ENCODE measurements at places on chromosomes 1 and 21.

- no peak for DNase-seq
Observed at GRCh38 chr21:27759091-27759659, 792.3 kb upstream of the ADAMTS5 start.

GRCh38 chr1:49364676-49365075 is 588.0 kb upstream of the BEND5 start:
- DNase-seq: no peak

- DNase-seq: no peak
Observed at GRCh38 chr1:61124078-61124477, 41.7 kb downstream of the NFIA start.

DNA sequence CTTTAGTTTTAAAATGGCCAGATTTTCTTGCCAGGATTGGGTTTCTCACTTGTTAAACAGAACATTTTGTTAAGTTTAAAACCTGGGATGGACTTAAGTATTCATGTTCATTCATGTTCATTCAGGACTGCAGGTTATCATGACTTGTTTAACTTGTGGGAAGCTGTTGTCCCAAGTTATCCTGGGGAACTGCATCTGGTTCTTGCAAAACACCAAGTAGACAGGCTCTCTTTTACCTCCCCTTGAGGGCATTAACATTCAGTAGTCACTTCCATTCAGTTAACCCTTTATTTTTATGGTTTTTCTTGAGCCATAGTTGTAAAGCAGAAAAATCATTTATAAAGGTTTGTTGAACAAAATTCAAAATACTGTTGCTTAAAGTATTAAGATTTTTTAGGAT is 8.1 kb downstream of the SOD1 start:
- no peak for DNase-seq

DNA sequence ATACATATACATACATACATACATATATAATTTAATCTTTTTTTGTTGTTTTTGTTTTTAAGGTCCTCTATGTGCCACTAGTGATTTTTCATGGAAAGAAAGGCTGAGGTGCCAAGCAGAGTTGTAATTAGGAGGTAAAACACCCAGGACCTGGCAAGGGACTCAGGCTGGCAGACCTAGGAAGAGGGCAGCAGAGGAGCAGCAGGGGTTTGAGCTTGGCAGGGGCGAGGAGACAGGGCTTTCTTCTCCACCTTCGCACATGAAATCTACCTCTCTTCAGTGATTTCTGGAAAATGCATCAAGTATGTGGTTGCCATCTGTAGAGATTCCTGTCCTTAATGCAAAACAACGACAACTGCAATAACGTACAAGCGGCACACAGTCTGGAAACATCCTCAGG is 31.9 kb downstream of the DDAH1 start:
- no peak for DNase-seq

DNA sequence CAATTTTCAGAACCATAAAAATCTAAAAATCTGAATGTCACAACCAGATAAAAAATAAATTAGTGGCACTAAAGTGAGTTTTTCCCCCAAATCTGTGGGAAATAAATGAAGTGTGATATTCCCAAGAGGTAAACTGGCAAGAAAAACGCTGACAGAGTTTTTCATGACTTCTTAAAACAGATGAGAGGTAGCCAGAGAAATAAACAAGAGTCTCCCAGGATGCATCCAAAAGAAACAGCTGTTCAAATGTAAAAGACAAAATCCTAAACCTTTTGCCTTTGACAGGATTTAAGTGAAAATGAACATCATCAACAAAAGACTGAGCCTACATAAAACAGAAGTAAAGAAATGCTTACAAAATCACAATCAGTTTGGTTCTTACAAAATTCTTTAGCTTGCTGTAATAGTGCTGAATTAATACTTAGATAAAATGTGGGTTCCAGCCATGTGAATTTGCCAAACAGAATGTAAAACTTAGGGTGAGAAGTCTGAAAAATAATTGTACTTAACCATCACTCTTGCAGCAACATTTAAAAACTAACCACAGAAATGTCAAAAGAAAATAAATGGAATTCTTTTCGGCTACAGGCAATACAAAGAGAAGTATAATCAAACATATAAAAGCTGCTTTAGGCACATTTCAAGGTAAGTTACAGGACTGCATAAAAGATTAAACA is 133.6 kb downstream of the EIF4G3 start:
- DNase-seq: no peak

DNA sequence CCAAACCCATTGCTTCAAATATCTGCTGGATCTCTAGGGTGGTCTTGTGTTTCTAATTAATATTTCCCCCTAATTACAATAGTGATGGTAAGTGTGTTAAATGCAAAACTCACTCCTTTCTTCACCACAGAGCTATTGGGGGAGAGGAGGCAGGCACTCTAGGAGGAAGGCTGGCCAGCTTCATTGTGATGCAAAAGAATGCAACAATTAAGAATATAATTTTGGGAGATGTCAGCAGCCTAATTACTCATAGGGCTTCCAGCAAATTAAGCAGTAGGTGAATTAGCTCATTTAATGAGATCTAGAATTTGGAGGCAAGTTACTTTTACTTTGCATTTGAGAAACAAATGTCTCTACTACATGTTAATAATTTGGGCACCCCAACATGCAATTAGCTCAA is 560.4 kb upstream of the DAB1 start:
- no peak for DNase-seq

- DNase-seq: no peak
Observed at GRCh38 chr1:204866051-204866596, 4.5 kb upstream of the NFASC start.

GRCh38 chr1:55194851-55195250 is 20.3 kb downstream of the USP24 start:
- DNase-seq: no peak

- no peak for DNase-seq
Observed at GRCh38 chr1:244211559-244211944, 160.5 kb downstream of the ZBTB18 start.

GRCh38 chr1:8239306-8240023 is 78.4 kb upstream of the SLC45A1 start:
- DNase-seq: no peak

DNA sequence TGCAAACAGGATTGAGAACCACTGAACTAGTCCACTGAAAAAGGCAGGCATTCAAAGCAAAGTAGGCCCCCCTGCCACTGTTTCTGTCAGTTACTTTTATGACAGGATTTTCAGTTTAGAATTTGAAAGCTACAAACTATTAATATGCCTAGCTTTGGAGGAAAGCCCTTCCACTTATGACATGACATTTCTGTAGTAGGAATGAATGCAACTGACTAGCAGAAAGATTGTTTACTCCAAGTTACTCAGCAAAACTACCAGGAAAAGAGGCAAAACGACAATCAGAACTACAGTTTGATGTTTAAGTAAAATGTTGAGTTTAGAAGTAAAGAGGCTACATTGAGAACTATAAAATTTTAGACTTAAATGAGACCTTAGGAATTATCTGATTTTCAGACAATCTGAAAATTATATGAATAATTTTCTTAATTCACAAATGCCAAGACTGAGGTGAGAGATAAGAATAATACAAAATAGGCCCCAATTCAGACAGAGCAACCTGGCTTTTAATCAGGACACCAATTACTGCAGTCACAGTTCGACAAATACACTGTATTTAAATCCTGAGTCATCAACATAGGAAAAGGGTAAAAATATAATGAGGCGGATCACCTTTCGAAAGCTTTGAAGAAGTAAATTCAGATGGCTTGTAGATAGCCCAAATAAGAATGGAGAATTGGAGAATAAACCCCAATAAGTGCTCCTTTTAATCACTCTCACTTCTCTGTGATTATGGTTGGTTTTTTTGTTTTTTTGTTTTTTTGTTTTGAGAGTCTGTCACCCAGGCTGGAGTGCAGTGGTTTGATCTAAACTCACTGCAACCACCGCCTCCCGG is 2.2 kb downstream of the PRKAB2 start:
- no peak for DNase-seq

DNA sequence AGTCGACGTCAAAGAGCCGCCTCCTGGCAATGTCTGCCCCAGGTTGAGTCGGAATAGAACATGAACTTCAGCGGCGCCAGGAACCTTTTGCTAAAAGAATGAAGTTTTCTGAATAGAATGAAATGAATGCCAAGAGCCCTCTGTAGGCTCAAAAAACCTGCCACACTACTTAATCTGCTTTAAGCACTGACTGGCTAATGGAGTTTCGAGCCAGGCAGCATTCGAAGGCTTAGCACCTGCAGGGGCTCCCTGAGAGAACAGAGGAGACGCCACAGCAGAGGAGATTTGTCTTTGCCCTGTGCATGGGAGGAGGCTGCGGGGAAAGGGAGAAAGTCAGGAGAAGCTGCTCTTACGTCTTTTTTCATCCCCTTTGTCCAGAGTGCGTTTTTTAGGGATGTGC is 641.7 kb downstream of the AJAP1 start:
- DNase-seq: no peak

DNA sequence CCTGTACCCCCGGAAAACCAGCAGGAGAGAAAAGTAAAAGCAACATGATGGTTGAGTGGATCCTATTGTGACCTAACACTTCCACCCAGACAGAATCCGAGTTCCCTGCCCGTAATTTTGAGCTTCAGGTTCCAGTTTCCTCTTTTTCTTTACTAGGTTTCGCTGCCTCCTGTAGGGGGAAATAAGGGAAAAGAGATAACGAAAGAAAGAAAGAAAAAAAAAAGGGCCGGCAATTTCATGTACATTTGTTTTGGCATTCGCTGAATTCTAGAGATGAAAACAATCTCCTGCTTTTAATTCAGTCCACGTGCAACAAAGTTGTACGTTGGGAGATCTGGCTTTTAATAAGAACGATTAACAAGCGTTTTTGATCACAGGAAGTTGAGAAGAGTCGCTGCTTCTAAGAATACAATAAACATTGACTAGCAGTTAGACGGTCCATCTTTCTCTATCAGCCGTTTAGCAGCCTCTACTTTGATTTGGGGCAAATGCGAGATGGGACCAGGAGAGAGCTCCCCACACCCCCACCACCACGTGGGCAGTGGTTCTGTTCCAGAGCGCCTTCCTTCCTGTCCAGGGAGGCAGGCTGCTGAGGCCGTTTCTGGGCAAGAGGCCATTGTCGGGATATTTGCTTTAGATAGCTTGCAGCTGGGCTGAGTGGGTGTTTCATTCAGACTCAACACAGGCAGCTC is 155.9 kb upstream of the RUNX1 start:
- peak; percentile 17 for DNase-seq

DNA sequence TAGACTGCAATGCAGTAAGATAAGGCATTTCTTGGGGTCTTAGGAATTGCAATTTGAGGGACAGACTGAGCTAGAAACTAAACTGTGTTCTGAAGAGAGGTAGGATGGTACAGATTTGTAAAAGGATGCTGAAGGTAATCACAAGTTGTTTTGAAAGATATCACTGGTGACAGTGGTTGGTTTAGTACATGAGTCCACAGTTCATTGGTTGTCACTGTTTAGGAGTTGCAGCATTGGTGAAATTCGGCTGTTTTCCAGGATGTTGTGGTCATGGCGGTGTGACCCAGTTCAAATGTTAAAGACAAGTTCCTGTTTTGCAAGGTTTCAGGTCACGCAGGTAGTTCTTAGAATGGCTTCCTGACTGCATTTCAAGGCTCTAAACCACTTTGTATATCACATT is 292.8 kb upstream of the B3GALT2 start:
- DNase-seq: peak; percentile 76

- DNase-seq: no peak
Observed at GRCh38 chr1:41053316-41053715, 31.8 kb upstream of the SLFNL1 start.

DNA sequence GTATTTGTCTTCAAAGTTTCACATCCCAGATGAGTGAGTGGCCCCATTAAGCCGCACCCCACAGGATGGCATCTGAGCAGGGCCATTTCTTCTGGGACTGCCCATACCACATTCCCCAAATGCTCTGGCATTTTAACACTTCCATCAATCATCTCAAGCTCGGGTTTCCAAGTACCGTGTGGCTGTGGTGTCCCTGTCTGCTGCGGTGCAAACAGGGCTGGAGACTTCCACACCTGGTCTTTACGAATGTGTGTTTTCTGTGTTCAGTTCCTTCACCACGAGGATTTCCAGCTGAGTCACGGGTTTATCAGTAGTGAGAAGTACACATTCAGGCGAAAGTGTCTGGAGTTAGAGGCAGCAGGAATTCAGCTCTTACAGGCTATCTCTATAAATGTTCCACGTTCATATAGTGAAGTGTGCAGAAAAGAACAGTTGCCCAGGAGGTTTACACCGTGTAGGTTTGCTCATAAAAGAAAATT is 195.2 kb downstream of the RHOU start:
- no peak for DNase-seq

DNA sequence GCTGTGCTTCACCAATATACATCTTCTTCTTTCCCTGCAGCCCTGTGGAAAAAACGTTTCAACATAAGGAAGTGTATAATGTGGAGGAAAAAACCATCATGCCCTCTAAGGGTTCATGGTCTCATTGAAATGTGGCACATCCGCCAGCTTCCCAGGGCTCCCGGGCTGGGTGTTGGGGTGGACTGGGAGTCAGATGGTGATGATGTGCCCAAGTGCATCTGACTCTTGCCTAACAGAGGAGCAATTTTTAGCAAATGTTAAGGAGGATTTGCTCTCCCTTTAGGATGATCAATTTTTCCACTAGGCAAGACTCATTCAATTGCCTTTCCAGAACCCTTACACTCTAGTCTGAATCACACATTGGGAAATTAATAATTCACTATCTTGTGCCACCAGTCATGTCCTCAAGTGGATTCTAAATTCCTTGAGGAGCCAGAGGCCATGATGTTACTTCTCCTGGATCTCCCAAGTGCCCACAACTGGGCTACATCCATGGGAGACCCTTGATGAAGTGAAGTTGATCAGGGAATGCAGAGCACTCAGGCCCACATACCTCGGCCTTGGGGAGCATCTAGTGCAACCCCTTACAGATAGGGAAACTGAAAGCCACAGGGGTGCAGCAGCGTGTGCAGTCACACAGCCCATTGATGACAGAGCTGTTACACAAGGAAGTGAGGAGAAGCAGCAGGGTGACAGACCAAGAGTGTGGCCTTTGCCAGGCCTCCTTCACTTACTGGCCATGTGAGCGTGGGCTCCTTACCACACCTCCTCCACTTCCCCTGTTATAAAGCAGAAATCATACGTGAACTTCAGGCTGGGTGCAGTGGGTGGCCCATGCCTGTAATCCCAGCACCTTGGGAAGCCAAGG is 100.0 kb upstream of the SLC44A3 start:
- DNase-seq: no peak

DNA sequence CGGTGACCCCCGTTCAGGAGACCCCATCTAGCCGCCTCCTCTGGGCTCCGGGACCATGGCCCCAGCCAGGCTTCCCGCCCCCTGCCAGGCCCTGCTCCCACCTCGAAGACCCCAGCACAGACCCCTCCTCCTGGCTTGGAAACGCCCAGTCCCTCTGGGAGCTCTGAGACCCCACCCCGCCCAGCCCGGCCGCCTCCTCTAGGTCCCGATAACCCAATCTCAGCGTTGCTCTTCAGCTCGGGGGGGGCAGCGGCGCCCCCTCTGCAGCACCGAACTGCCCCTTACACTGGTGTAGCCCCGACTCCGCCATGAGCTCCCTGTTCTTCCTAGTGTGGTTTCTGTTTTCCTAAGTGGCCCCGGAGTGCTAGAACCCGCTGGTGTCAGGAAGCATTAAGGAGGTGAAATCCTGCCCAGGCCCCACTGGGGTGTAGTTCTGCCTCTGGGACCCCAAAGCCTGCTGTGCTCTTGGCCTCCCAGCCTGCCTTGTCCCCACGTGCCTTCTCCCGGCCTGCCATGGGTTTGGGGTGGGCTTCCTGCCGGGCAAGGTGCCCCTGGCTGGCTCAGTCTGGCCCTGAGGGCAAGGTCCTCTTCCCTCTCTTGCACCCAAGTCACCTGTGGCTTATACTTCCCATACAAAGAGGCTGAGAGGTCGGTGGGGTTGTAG is 10.7 kb upstream of the MMEL1 start:
- DNase-seq: no peak

All from activated naive CD4-positive, alpha-beta T cell treated with Interleukin-2 at 50 U/mL for 16 hours (primary cell).